ENCODE measurements at places on chromosomes 13 and 19.
A peak's percentile ranks its signal among the peaks of the same experiment; 100 is the strongest.

GRCh38 chr13:109787135-109787954, 962 bp upstream of the IRS2 start:
- peak; percentile 37 for DNase-seq

DNA sequence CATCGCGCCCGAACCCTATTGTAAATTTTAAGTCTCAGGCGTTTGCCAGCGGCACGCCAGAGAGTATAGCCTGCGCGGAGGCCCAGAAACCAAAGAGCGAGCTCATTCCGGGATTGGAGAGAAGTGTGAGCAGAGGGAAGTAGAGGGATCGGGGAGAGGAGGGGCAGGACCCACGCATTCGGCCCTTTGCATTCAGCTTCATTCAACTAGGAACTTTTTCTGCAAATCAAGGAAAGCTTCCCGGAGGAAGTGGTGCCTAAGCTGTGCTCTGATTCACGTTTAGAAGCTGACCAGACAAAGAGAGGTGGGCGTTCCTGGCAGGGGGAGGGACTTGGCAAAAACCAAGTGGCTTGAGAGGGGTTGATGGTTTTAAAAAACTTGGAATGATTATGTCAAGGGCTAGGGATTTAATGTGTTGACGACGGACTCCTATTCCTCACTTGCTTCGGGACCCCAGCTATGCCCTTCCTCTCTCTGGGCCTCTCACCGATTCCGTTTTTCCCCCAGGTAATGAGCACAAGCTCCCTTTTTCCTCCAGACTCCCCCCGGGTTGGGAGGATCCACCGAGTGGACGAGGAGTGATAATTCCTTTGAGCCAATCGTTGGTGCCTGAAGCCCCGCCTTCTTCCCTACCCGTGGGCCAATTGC, 811 bp upstream of the PRMT1 start:
- DNase-seq = peak; percentile 53

GRCh38 chr13:97072297-97072696, 78.0 kb upstream of the OXGR1 start:
- DNase-seq = no peak

GRCh38 chr19:50649433-50650391, at the start of gene C19orf81:
C19orf81 (plus strand) TSS chr19:50649445; CDS start chr19:50649445, 0 bp downstream.
- no peak for DNase-seq

DNA sequence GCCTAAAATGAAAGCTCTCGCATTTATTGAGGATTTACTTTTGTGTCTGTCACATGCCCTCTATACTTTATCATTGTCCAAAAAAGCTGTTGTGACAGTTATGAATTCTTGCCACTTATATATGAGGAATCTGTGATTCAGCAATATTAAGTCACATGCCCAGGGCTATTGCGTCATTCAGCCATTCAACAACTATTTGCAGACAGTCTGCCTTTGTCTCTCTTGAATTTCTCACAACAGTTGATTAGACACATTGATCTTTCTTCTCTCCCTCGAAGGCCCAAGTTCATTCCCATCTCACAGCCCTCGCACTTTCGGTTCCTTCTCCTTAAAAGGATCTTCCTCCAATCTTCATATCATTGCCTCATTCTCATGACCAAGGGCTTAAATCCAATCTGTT, 342.6 kb downstream of the MZT1 start:
- DNase-seq = no peak

GRCh38 chr13:50227361-50227760, 212.1 kb downstream of the KCNRG start:
- DNase-seq = peak; percentile 40

DNA sequence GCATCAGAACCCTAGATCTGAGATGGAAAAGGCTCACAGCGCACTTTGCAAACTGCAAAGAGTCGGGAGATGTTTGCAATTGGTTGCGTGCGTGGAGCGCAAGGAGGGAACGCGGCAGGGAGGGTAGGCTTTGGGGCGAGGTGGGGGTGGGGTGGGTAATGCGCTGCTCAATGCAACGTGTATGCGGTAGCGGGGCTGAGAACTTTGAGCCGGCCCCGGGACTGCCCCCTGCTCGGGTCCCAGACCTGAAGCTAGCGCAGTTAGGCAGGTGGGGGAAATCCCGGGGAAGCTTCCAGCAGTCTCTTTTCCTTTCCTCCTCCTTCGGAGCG, 971 bp downstream of the FOSB start:
- DNase-seq = peak; percentile 87

DNA sequence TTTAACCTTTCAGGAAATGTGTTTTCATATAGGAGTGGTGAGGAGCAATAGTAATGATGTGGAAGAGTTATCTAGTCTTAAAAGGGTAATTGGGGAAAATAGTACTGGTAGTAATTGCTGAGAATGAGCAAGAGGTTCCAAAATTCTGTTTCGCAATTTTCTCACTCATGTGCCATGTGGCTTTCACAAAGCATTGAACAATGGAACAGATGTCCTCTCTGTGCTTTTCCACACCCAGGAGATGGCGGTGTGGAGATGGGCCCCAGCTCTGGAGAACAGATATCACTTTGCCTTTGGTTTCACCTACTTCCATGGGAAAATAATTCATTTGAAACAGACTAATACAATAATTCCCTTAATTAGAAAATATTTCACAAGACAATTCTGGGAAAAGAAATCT, 170.0 kb upstream of the SLC10A2 start:
- no peak for DNase-seq

DNA sequence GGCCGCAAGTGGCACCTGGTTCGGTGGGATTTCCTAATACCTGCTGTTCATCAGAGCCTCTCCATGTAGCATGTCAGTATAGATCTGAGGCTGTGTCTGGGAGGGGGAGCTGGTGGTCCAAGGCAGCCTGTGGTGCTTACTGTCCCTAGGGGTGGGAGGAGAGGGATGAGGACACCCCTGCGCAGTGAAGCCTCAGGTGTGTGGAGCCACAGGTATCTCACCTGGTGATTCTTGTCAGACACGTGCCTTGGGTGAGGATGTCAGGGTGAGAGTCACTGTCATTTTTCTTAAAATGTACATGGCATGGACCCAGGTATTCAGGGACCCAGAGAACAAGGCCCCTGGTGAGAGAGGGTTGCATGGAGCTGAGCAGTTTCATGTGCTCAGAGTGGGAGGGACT, 11.7 kb downstream of the CEACAM4 start:
- DNase-seq = no peak

DNA sequence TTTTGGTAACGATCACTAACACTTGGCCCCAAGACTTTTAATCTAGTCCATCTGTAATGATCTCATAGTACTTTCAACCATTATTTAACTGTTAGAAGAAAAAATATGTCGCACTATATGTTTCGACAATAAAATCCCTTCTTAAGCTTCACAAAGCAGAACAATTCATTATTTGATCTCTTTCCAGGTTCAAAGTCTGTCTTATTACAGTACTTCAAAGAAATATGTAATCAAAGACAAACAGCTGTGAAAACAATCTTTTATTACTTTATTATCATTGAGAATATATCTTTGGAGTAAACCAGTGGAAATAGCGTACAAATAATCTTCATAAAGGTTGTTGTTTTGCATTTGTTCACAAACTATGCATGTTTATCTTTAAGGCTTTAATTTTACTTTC, 93.5 kb downstream of the DACH1 start:
- DNase-seq = no peak

DNA sequence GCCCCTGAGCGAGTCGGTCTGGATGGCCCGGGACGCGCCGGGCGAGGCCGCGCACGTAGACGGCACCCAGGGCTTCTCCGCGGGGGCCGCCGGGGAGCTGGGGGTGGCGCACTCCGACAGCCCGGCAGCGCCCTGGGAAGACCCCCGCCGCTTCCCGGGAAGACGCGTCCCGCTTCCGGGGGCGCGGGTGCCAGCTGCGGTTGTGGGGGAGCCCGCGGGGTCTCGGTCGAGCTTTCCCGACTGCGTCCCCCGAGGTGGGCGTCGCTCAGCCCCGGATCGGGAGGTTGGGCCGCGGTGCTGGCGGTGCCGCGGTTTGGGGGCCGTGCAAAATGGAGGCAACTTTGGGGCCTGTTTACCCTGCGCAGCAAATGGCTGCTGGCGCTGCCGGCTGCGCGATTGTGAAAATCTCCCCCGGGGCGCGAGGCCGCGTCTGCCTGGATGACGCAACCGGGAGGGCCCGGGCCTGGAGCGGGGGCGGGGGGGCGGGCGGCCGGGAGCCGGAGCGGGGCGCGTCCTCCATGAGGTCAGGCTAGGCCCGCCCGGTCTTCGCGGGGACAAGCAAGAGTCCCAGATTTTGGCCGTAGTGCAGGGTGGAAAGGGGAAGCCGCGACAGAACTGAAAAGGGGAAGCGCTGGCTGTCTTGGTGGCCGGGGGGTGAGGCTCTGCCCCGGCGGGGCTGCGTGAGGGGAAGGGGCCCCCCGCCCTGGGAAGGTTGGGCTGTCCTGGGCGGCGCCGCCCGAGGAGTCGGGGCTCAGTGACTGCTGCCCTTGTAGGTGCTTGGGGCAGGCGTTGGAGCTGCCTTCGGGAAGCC, 11.3 kb downstream of the PEAK3 start:
- DNase-seq = peak; percentile 83

- DNase-seq = peak; percentile 48
These were observed 622 bp downstream of the DNM2 start for GRCh38 chr19:10718205-10719196.

DNA sequence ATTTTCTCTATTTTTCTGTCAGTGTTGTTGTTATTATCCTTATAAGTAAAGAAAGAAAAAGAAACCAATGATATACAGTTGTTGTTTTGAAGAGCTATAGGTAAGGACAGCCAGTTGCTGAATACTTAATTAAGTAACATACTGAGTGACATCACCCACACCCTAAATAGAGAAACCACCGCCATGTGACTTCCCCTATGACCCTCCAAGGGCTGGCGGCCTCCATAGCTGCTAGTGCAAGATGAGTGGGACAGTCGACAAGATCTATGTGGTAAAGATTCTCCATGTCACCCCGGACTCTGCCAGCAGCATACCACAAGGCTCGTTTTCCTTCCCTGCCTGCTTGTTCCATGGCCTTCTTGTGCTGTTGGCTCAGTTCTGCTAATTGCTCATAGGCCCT, 221.1 kb downstream of the DNAJC15 start:
- DNase-seq = no peak

- peak; percentile 27 for DNase-seq
These were observed 10.3 kb downstream of the CIC start for GRCh38 chr19:42279155-42279901.

DNA sequence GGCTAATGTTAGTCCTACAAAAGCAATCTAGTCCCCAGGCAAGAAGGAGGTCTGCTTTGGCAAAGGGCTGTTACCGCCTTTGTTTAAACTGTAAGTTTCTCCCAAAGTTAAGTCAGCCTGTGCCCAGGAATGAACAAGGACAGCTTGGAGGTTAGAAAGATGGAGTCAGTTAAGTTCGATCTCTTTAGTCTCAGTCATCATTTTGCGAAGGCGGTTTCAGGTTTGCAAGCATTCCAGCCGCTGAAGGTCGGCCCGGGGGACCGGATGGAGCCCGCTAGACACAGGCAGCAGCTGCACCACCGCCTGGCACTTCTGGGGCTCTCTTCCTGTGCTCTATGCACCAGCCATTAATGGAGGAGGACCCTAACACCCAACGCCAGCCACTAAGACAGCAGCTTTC, 91.3 kb downstream of the STK24 start:
- no peak for DNase-seq

DNA sequence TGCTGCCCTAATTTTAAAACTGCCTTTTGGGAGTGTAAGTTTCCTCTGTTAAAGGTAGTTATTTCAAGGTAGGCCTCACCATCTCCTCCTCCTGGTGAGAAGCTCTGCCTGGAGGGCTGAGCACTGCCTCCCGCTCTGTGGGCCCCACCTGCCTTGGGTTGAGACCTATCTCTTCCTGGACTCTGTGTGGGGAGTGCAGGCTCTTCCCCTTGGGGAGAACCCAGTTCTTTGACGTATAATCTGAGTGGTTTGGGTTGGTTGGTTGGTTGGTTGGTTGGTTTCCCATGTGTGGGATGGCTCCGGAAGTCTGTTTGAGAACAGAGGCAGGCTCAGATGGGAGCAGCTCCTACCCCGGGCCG, 39.1 kb downstream of the ACTN4 start:
- peak; percentile 61 for DNase-seq

DNA sequence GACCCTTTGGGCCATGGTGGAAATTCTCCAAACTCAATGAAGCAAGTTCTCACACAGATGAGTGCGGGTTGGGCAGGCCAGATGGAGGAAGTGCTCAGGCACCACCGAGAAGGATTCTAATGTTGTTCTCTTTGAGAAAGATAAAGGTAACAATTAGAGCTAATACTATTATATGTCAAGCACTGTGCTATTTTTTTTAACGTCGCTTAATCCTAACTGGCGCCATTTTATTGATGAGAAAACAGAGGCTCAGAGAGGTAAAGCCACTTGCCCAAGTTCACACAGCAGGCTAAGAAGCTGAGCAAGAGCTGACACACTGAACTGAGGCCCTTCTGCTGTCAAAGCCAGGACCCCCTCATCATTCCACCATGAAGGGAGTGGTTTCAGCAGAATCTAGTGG, 1.0 kb downstream of the FBL start:
- peak; percentile 19 for DNase-seq

GRCh38 chr13:94305934-94306333, 173.5 kb downstream of the DCT start:
- no peak for DNase-seq

DNA sequence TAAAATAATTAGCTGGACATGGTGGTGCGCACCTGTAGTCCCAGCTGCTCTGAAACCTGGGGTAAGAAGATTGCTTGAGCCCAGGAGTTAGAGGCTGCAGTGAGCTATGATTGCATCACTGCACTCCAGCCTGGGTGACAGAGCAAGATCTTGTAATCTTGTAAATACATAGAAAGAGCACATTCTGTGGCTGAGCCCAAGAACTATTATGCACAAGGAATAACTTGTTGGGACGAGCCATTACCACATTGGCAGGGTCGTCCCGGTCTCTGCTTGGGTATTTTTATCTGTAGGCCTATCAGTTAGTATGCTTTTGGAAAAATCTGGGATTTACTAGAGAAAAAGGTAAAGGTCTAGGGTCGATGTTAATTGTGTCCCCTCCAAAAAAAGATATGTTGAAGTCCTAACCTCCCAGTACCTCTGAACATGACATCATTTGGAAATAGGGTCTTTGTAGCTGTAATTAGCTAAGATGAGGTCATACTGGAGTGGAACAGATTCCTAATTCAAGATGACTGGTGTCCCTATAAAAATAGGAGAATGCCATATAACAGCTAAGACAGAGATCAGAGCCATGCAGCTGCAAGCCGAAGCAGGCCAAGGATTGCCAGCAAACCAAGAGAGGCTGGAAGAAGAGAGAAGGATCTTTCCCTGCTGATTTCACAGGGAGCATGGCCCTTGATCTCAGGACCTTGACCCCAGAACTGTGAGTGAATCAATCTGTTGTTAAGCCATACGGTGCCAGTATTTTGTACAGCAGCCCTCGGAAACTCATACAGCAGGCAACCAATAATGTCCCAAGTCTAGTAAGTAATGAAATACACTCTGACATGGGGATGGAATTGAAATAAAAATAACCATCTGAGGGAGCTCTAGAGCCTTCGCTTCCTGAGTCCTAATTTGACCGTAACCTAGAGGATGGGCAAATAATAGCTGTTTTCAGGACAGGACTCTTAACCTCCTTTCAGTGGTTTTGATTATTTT, 77.0 kb downstream of the TM9SF2 start:
- no peak for DNase-seq

GRCh38 chr19:49430678-49431329, 5.6 kb downstream of the GFY start:
- peak; percentile 66 for DNase-seq

- DNase-seq = no peak
These were observed 13.6 kb upstream of the ICAM3 start for GRCh38 chr19:10352764-10353671.
